ENCODE measurements at places on chromosomes 4 and X. TPM values are rescaled to one million over a fixed set of nuclear protein-coding genes. Genes with fewer than 3 reads are reported as not detected.

- DNase-seq = no peak
Measured at GRCh38 chrX:123830309-123830708, 29.5 kb upstream of the XIAP start.

The DNAJB14 gene
- 17.2 TPM for total RNA-seq

The UGT2B17 gene
- total RNA-seq = not detected

DNA sequence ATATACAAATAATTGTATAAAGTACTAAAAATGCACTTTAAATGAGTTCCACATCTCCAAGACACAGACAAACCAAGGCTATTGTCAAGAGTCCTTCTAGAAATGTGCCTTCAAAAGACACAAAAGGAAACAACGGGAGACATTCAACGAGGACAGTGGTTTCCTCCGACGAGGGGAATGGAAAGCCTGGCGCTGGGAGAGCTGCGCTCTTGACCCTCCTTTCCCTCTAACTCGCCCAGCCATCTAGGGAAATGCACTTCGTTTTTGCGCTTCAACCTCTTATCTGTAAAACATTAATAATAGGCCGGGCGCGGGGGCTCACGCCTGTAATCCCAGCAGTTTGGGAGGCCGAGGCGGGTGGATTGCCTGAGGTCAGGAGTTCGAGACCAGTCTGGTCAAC lies 37.0 kb downstream of the ZFP42 start:
- DNase-seq = no peak

- DNase-seq = peak; percentile 85
Measured at GRCh38 chr4:124713185-124713592, 657 bp upstream of the ANKRD50 start.

- DNase-seq = no peak
Measured at GRCh38 chr4:174334628-174335027, 50.9 kb downstream of the CEP44 start.

The ABCE1 gene
- 62.2 TPM for total RNA-seq

DNA sequence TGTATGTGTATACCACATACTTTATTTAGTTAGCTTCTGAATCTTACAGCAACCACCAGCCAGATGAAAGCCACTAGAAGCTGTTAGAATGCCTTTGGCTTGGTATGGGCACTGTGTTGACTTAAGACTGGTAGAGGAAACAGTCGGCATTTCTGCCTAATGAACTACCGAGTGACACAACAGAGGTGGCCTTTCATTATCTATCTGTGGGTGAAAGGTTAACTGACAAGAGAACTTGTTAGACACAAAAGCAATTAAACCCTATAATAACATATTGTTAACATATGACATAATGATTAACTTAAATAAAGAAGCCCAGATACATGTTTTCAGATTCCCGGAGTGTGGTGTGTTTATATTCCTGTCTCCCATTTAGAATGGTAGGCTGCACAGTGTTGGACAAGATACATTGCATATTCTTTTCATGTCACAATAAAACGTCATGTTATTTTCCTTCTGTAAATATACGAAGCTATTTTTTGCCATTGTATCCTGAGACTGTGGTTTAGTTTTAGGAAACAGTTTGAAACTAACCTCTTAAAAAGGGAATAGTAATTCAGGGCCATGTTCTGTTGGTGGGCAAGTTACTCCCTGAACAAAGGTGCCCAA lies 181.5 kb downstream of the SLIT2 start:
- no peak for DNase-seq

- DNase-seq = peak; percentile 36
Measured at GRCh38 chrX:136028383-136028984, 43.2 kb downstream of the SLC9A6 start.

DNA sequence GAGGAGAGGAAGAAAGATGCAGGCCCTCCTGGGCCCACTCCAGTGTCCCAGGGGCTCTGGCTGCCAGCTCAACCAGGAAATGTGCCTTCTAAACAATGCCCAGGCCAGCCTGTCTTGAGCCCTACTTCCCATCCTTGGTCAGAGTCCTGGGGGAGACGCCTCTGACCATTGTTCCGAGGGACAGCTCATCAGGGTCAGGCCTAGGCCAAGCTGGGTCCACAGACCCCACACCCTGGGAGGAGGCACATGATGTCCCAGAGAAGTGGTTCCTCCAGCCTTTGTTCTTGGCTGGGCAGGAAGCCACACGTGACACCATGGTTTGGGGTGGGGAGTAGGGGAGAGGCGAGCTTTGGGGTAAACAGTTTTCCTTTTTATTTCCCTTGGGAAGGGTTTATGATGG lies 102.5 kb downstream of the EFNB1 start:
- DNase-seq = no peak

DNA sequence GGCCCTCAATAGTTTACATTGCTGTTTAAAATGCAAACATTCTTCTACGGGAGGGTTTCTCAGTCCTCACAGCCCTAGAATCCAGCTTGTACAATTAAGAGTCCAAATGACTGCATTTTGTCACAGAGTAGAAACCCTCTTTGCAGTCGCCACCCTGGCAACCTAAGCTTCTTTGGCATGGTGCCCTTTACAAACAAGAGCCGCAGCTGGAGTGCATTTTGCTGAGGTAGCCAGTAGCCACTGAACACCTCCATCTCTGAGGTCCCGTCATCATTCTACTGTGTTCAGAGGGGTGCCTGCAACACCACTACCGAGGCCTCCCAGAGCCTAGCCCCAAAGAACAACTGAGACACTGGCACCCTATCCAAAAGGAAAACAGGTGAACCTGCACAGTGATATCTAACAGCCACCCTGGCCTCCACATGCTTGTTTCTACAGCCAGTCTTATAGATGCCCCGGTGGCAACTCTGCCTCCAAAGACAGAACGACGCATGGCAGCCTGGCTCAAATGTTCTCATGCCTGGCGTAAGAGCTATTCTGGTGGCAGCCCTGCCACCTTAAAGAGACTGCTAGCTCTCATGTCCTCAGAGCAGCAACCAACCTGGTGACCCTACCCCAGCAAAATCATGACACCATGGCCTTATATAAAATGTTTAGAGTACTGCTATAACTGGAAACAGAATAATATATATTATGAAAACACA lies 801.9 kb downstream of the TECRL start:
- DNase-seq = no peak

The ATXN3L gene
- not detected for total RNA-seq

The PRDM8 gene
- 25.3 TPM for total RNA-seq

GRCh38 chr4:6824772-6825402 lies 42.4 kb downstream of the KIAA0232 start:
- no peak for DNase-seq

GRCh38 chrX:18351784-18352183 lies 2.7 kb downstream of the SCML2 start:
- no peak for DNase-seq

- no peak for DNase-seq
Measured at GRCh38 chrX:153064061-153064460, 7.8 kb downstream of the PNMA3 start.

The MBNL3 gene
- 31.8 TPM for total RNA-seq

DNA sequence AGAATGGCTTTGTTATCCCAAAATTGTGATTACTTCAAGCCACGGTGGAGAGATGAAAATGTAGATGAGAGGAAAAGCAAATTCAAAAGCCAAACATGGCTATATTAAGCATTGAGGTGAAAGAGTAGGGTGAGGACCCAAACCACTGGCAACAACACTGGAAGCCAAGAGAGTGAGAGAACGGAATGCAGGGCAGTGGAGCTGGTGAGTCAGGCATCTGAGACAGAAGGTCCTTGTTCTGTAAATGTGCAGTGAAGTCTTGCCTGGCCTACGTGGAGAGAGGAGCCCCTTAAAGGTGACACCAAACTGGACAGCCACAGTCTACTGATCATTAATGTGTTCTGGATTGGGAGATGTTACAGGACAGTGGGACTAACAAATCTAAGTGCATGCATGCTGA lies 22.8 kb upstream of the SEC24B start:
- no peak for DNase-seq

- no peak for DNase-seq
Measured at GRCh38 chr4:173464481-173464880, 65.5 kb downstream of the HAND2 start.

GRCh38 chr4:74100531-74100930 lies 1.5 kb upstream of the CXCL2 start:
- no peak for DNase-seq

- DNase-seq = no peak
Measured at GRCh38 chr4:2286904-2287593, 25.1 kb upstream of the MXD4 start.

DNA sequence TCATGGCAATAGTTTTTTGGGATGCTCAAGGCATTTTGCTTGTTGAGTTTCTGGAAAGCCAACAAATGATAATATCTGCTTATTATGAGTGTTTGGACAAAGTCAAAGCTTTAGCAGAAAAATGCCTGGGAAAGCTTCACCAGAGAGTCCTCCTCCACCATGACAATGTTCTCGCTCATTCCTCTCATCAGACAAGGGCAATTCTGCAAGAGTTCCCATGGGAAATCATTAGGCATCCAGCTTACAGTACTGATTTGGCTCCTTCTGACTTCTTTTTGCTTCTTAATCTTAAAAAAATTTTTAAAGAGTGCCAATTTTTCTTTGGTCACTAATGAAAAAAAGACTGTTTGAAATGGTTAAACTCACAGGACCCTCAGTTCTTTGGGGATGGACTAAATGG lies 136.3 kb downstream of the UBE2K start:
- no peak for DNase-seq

- DNase-seq = no peak
Measured at GRCh38 chr4:56067826-56068225, 119.1 kb downstream of the CEP135 start.

GRCh38 chr4:55598641-55599040 lies 6.6 kb upstream of the PDCL2 start:
- DNase-seq = no peak

GRCh38 chrX:53031380-53031779 lies 17.2 kb upstream of the GPR173 start:
- no peak for DNase-seq

The RS1 gene
- total RNA-seq = not detected

- no peak for DNase-seq
Measured at GRCh38 chr4:156252358-156252921, 298.8 kb upstream of the CTSO start.

DNA sequence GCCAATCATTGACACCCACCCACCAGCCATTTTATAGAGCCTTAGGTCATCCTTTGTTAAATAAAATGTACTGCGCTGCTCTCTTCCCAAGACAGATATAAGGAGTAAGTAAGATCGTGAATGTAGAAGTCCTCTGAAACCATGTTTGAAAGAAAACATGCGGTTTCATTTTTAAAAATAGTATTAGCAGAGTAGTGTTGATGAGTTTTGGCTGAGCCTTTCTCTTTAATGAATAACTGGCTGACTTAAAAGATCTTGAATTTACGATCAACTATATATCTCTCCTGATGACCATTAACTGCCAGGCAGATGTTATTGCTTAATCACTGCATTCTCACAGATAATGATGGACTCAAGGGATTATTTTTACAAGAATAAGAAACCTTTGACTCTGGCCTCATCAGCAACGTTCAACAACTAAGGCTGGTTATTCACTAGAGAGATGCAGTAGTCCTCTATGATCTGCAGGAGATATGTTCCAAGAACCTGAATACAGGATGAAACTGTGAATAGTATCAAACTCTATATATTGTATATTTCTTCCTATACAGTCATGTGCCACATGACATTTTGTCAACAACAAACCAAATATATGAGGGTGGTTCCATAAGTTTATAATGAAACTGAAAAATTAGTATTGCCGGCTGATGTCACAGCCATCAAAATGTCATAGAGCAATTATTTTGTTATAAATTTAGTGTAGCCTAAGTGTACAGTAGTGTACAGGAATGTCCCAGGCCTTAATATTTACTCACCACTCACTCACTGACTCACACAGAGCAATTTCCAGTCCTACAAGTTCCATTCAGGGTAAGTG lies 80.8 kb downstream of the FAM13A start:
- DNase-seq = no peak

The CENPE gene
- total RNA-seq = 1.3 TPM

The EMCN gene
- total RNA-seq = 1.3 TPM

DNA sequence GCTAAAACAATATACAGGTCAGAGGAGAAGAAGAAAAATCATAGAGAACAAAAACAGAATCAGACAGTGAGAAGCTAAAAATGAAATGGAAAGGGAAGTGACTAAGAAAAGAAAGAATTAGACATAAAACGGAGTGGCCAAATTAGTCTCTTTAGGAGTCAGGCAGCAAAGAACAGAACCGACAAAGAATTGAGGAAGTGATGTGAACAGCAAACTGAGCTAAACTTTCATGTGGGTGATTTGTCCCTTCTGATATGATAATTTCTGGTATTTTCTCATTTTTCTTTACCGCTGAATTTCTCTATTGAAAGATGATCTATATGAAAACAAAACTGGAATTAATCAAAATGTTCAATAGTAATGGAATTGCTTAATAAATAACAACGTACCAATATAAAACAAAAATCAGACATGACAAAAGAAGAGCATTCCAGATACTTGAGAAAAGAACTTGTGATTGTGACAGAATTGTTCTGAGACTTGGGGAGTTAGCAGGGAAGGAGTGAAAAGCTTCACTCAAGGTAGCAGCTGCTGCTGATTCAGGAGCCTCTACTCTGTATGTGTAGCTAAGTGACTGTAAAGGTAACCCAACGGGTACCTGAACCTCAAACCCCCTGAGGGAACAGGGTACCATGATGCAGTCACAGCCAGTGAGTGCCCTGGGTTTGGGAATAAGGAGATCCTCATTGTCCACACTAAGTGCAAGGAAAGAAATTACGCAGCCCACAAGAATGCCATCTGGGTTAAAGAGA lies 8.8 kb downstream of the TAPT1 start:
- no peak for DNase-seq

The CXXC4 gene
- total RNA-seq = not detected

The GUF1 gene
- 7.5 TPM for total RNA-seq

DNA sequence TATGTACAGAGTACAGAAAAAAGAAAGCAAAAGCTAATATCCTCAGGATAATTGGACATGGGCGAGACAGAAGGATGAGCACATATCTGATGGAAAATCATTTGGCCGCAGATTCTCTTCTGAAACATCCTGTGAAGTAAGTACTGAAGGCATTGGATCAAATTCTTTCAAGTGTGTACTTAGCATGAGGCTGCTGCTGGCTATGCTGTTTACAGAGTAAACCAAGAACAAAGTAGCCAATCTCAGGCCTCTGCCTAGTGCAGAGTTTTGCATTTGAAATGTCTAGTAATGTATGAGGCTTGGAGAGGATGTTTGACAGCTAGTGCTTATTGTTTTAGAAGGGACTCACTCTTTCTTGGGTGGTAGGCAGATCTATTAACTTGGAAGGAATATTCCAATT lies 128.5 kb downstream of the MAGEC2 start:
- no peak for DNase-seq

The ZIC3 gene
- total RNA-seq = not detected

DNA sequence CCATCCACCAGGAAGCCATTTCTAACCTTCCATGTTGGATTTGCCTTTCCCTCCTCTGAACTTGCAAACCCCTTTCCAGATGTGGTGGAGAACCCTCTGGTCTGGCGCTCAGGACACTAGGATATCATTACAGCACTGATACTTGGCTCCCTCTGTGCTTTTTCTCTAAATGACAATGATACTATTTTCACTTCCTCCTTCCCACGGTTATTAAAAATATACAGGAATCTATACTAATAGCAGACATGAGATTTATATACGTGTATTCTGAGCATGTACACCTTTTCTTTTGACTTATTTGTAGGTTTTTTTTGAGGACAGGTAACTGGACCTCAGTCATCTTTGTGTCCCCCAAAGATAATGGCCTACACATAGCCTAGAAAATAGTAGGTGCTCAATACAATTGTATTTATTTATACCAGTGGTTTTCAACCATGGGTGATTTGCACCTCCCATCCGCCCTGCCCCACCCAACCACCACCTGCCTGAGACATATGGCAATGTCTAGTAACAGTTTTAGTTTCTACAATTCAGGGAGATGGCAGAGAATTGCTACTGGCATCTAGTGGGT lies 60.4 kb upstream of the PLAC8 start:
- DNase-seq = no peak
